Left renal cortex interstitium (tissue), 4 donors: ENCODE measurements at places on chromosomes 12 and 14.

- DNase-seq: no peak
Measured at GRCh38 chr12:81005606-81006005, 67.9 kb upstream of the LIN7A start.

GRCh38 chr14:92215579-92215978 is 93.8 kb downstream of the CPSF2 start:
- DNase-seq: no peak

DNA sequence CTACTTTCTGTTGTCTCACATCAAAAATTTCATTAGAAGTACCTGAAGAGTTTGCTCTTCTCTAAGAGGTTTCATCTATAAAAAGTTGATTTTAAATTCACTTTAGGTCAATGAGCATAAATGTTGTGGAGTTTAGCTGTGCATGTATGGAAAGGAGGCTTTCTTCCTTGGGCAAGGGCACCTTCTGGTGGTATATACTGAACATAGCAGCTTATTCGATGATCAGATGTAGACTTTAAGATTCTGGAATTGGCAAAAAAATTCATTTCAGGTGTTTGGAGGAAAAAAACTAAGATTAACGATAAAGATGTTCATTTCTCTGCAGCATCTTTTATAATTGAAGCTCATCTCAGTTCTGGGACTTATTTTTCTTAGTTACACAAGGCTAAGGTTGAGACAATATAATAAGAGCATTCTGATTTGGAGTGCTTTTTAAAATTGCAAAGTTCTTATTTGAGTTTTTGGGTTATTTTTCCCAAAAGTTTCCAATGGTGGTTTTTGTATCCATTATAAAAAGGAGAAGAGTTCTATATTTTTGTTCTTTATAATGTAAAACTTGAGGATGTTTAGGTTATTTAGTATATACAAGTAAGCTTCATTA is 46.8 kb downstream of the TMEM117 start:
- DNase-seq: peak; percentile 31

GRCh38 chr14:38124506-38124905 is 83.2 kb upstream of the SSTR1 start:
- DNase-seq: no peak

- DNase-seq: no peak
Measured at GRCh38 chr14:72454388-72455160, 439.3 kb downstream of the DPF3 start.

GRCh38 chr12:6603095-6603567 is 4.0 kb downstream of the CHD4 start:
- no peak for DNase-seq

GRCh38 chr14:87122166-87122565 is 870.8 kb downstream of the GALC start:
- no peak for DNase-seq

GRCh38 chr14:95291859-95292542 is 27.7 kb downstream of the CLMN start:
- DNase-seq: no peak

DNA sequence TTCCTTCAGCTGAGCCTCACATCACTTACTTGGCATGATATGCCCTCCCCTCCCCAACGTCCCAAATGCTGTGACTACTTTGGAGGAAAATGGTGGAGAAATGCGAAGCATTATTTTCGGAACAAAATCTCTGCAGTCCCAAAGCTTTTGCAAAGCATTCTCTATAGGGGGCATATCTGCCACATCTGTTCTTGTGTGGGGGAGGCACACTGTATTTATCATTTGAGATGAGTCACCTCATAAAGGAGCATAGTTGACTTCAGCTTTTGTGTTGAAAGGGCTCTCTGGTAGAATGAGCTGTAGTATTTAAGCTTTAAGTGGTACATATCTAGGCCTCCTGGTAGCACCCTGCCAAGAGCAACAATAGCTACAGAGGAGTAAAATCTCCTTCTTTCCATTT is 447.5 kb downstream of the ADAMTS20 start:
- no peak for DNase-seq

- DNase-seq: no peak
Measured at GRCh38 chr12:48750769-48751356, 34.4 kb upstream of the CCNT1 start.

GRCh38 chr14:55160989-55161388 is 30.4 kb downstream of the DLGAP5 start:
- DNase-seq: no peak

- no peak for DNase-seq
Measured at GRCh38 chr12:53336181-53336681, at the start of gene SP7. TSS of gene SP7 (minus strand) at chr12:53336354. CDS start at chr12:53335646, 708 bp downstream.

DNA sequence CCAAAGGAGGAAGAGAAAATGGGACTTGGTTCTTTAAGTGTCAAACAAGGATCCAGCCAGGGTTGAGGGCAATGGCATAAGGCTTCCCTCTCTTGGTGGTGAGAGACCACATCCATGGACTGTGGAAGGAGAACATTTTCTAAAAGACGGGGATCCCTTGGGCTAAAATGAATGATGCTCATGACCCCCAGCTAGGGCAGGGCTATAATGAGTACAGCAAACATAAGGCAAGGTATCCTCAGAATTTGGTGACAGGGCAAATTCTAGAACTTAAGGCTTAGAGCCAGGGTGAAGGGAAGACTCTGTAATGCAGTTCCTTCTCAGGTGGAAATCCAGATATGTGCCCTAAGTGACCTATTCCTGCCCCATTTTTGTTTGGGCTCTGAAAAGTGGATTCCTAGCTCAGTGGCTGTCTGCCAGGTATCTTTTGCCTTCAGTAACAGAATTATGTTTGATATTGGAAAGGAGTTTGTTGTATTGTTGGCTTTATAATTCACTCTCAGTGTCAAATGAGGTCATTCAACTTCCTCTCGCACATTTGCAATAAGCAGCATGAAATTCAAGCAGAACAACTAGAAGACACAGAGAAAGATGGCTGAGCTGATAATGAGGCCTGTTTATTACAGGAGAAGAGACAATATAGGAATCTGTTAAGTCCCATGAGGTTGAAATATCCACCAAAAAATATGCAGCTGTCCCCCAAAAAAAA is 76.8 kb downstream of the DAD1 start:
- no peak for DNase-seq

- DNase-seq: no peak
Measured at GRCh38 chr12:66066137-66066928, 64.2 kb downstream of the LLPH start.

- no peak for DNase-seq
Measured at GRCh38 chr12:104969343-104969742, 11.3 kb upstream of the SLC41A2 start.

GRCh38 chr12:104486363-104486750 is 29.6 kb downstream of the CHST11 start:
- no peak for DNase-seq

DNA sequence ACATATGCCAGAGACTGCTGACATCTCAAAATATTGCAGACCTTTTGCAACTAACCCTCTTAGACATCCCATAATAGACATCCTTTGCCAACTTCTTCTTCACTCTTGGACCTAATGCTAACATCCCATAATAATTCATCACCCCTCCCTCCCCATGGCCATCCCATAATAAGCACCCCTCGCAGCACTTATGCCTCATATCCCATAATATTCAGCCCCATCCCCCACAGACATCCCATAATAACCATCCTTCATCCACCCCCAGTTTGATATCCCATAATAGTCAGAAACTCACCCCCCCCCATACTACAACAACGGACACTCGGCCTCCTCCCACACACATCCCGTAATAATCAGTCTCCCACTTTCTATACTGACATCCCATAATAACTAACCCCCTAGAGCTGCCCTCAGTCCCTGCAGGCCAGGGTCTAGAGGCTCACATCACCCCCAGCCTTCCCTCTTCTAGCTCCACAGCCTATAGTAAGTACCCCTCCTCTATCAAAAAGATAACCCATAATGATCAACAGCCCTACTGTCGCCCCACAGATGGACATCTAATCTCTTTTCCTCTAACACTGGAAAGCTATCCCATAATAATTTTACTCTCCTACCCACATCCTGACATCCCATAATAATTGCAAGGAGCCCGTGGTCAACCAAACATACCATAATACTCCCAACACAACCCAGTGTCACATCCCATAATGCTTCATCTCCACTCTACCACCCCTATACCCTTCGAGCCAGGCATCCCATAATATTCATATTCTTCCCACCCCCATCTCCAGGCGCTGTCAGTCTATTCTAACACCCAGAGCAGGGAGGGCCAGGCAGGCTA is 792 bp upstream of the CHD4 start:
- peak; percentile 62 for DNase-seq

- no peak for DNase-seq
Measured at GRCh38 chr12:100789146-100789545, 5.4 kb upstream of the ANO4 start.

- DNase-seq: no peak
Measured at GRCh38 chr12:103833095-103833775, 7.8 kb downstream of the NT5DC3 start.

GRCh38 chr14:69323999-69324282 is 64.0 kb downstream of the GALNT16 start:
- DNase-seq: no peak

GRCh38 chr12:94140556-94140955 is 7.8 kb upstream of the PLXNC1 start:
- no peak for DNase-seq

- DNase-seq: no peak
Measured at GRCh38 chr12:53770281-53770680, 18.5 kb upstream of the CISTR start.

GRCh38 chr12:118553856-118554504 is 177.6 kb downstream of the SUDS3 start:
- no peak for DNase-seq

- no peak for DNase-seq
Measured at GRCh38 chr12:77485961-77486854, 344.5 kb upstream of the NAV3 start.

DNA sequence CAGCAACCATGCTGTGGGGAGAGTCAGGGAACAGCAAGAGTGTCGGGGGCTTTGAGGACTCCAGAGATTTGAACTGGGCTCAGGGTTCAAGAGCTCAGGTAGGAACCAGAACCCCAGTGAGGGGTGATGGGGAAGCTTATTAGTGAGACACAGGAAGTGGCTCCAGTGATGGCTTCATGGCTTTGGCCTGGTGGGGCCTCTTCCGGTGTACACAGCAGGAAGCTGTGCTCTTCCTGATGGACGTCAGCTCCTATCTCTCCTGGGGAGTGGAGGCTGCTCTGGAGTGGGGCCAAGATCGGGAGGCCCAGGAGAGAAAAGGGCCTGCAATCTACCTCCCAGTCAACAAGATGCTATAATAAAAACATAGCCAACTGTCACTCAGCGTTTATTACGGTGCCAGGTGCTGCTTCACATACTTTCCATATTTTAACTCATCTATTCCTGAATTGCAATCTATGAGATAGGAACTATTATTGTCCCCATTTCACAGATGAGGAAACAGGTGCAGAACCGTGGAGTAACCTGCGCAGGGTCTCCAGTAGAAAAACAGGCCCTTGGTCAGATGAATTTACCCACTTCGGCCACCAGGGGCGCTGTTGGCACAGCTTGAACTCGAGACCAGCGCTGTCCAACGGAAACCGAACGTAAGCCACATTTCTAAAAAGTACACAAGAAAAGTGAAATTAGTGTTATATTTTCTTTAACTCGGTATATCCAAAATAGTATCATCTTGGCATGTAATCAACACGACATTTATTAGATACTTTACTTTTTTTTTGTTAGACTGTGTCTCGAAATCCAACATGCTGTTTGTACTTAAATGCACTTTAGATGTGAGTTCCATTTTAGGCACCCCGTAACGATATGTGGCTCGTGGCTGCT is 63.6 kb upstream of the DLK1 start:
- DNase-seq: peak; percentile 60

- DNase-seq: no peak
Measured at GRCh38 chr14:58942516-58942915, 246.0 kb upstream of the DAAM1 start.

DNA sequence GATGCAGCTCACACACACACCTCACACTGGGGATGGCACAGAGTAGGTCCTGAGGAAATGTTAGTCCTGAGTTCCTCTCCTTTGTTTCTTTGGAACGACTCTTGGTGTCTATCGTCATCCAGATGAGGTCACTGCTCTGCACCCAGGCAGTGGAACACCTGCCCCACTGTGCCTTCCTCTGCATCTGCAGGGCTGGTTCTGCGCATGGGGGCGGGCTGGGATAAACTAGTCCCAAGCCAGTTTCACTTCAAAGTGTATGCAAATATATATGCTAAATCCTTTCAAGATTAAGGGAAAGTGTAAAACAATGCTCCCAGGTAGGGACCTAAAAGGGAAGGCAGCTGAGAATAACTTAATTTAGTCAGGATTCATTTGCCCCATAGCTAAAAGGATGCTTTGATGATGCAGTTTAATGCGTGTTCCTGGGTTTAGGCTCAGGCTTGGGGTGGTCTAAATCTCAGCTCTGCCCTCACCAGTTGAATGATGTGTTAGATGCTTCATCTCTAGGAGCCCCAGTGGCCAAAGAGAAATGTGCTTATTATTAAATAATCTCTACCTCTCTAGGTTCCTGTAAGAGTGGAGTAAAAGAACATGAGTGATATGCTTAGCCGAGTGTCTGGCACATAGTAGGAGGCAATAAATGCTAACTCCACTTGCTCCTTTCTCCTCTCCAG is 47.1 kb upstream of the OVCH1 start:
- DNase-seq: no peak

DNA sequence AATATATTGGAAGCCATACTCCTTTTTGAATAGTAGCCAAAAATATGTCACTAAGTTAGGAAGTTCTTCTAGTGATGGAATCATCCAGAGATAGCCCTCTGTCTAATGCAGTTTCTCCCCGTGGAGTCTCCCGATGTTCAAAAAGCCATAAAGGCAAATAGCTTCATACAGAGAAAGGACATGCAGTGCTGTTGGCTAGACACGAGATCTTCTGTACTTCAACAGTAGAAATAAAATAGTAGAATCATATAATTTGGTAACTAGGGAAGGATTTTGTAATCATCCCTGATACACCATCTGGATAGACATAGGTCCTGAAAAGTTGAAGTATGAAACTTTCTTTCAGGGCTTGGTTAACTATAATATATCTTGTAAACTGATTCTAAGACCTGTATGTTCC is 27.6 kb downstream of the LRFN5 start:
- no peak for DNase-seq

GRCh38 chr14:32468955-32469354 is 139.9 kb downstream of the AKAP6 start:
- no peak for DNase-seq

DNA sequence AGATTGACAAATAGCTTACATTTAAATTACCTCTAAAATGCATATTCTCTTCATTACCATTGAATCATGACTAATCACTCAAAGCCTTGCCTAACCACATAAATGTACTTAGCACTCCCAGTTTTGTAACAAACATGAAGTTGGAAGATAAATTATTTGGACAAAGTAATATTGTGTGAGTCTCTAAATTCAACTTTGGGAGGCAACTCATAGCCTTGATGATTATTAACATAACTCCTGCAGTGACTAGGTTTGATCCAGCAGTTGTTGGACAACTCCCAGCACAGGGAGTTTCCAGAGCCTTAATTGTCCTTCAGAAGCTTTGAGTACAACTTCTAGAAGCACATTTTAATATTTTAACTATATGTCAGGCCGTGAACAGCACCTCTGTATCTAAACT is 153.4 kb upstream of the PDZRN4 start:
- no peak for DNase-seq
